H4 (cell line): ENCODE measurements at places on chromosomes 6 and 20.

DNA sequence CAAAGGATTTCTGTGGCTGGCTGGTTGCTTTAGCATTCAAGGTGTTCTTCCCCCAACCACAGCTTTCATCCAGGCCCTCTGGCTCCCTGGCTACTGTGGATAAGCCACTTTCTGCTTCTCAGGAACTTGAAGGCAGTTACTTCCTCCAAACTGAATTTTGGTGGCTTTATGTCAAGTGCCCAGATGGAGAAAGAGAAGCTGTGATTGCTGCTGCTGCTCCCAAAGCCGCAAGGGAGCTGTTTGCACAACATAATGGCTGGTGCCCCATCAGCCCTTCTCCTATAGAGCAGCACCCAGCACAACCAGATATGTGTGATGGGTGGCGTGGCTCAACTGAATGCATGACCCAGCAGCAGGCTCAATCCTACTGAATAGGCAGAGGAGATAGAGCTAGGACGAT is 465.2 kb downstream of the MAFB start:
- DNase-seq = no peak

- DNase-seq = no peak
These were observed 2.6 kb upstream of the SIRPB1 start for GRCh38 chr20:1622450-1622849.

- peak; percentile 80 for DNase-seq
These were observed 212.8 kb upstream of the CST7 start for GRCh38 chr20:24736131-24736843.

GRCh38 chr6:106225581-106225980 is 100.0 kb downstream of the ATG5 start:
- no peak for DNase-seq

DNA sequence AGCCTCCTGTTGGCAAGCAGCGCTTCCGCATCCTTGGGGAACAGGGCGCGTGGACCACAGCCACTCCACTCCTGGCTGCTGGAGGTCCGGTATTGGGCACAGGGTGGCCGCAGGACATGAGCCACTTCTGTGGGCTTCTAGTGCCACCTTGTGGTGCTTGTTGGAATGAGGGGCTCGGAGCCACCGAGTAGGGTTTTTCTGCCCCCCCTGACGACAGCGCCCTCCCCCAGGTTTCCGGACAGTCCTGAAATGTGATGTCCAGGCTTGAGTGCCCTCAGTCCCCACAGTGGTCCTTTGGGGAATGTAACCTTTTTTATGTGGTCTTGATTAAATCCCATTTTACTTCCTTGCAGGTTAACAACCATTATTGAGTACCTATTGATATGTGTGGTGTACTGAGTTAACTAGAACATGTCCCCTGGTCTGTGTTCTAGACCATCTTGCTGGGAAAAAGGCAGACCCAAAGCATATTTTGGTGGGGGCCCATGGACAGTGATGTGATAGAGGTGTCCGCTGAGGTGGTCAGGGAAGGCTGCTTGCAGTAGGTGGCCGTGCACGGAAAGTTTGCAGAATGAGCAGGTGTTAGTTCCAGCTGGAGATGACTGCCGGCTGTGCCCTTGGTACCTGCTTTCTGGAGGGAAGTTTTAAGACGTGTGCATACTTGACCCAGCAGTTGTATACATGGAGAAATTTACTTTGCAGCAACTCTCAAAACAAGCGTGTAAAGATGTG is 70.0 kb downstream of the PTPN1 start:
- peak; percentile 44 for DNase-seq

DNA sequence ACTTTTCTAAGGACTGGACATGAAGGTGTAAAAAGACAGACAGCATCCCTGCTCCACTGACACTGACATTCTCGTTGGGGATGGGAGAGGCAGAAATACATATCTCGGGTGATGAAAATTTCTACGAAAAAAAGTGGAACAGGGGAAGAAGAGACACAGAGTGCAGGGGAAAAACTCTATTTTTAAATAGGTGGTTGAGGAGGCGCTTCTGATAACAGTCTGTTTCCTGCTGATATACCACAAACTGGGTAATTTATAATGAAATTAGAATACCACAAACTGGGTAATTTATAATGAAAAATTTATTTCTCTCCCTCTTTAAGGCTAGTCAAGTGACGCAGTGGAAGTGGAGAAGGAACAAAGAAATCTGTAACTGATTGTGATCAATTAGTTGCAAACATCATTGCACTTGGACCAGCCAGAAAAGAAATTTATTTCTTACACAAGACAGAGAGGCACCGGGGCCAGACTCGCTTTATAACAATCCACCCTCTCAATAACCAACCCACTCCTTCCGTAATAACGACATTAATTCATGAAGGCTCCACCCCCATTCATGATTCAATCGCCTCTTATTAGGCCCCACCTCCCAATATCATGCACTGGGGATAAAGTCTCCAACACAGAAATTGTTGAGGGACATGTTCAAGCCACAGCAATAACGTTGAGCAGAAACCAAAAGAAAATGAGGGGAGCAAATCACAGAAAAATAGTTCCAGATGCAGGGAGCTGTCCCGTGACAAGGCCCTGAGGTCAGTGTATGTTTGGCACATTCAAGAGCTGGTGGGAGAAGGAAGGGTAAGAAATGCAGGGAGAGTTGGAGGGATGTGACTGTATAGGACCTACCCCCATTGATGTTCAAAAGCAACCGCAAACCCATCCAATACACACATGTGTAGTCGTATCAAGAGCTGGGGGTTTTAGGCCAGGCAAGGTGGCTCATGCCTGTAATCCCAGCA is 6.6 kb upstream of the SRSF6 start:
- DNase-seq = no peak
